ENCODE measurements at places on chromosomes 5 and 9.

GRCh38 chr5:147547730-147548129 lies 37.9 kb upstream of the DPYSL3 start:
- no peak for DNase-seq

DNA sequence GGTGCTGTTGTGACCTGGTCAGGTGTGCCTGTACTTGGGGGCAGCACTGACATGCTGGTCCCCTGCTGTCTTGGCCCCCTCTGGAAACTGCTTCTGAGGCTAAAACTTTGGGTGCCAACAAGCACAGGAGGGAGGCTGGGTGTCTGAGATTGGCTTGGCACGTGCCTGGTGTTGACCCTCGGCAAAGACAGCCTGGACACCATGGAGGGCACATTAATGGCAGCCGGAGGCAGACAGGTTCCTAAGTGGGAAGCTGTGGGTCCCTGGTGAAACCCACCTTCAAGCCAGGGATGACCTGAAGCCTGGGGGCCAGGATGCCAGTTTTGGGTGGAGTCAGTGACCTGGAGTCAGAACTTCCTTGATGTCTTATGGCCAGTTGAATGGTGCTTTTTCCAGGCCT lies 894.1 kb downstream of the PTPRD start:
- DNase-seq: no peak

- DNase-seq: no peak
These were observed 200.4 kb downstream of the SREK1 start for GRCh38 chr5:66344544-66344943.

DNA sequence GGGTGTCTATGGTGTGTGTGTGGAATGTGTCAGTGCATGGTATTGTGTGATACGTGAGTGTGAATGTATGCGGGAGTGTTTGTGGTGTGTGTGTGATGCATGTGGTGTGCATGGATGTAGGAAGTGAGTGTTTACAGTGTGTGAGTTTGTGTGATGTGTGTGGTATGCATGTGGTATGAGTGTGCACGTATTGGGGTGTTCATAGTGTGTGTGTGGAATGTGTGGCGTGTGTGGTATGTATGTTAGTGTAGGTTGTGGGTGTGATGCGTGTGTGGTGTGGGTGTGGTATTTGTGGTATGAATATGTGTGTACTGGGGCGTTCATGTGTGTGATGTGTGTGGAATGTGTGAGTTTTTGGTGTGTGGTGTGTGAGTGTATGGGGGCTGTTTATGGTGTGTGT lies 40.1 kb upstream of the BICD2 start:
- no peak for DNase-seq

- DNase-seq: no peak
These were observed 32.9 kb downstream of the FAM163B start for GRCh38 chr9:133576031-133576874.

Measured in COLO829 (cell line).